ENCODE measurements at places on chromosomes 2 and 18. TPM values are rescaled to one million over a fixed set of nuclear protein-coding genes. Genes with fewer than 3 reads are reported as not detected.

GPR45 gene
- total RNA-seq = not detected

MAP2 gene
- 2.1 TPM for total RNA-seq

IKZF2 gene
- total RNA-seq = 11.3 TPM

GREB1 gene
- 1.7 TPM for total RNA-seq

SOWAHC gene
- total RNA-seq = 9.3 TPM

RNF152 gene
- total RNA-seq = 12.8 TPM

RAB6C gene
- not detected for total RNA-seq

EPG5 gene
- 14.6 TPM for total RNA-seq

APCDD1 gene
- 0.09 TPM for total RNA-seq

TEX44 gene
- total RNA-seq = not detected

SNTG2 gene
- not detected for total RNA-seq

CENPO gene
- total RNA-seq = 35.3 TPM

CHRND gene
- total RNA-seq = not detected

PJVK gene
- 1.6 TPM for total RNA-seq

CHST9 gene
- total RNA-seq = not detected

TDRD15 gene
- total RNA-seq = not detected

NEB gene
- total RNA-seq = 0.41 TPM

DYSF gene
- total RNA-seq = 1.2 TPM

NRP2 gene
- total RNA-seq = 11.2 TPM

UGT1A10 gene
- 0.41 TPM for total RNA-seq

GREB1L gene
- total RNA-seq = 3.7 TPM

MEP1B gene
- total RNA-seq = not detected

KLHL41 gene
- 2.1 TPM for total RNA-seq

VWC2L gene
- total RNA-seq = not detected

ALPP gene
- total RNA-seq = not detected
